Ureter (tissue), 1 donor: ENCODE measurements at places on chromosomes 2 and 18. TPM values are rescaled to one million over a fixed set of nuclear protein-coding genes. Genes with fewer than 3 reads are reported as not detected.

GRCh38 chr18:45085916-45086624, 405.4 kb downstream of the SETBP1 start:
- DNase-seq = no peak

- no peak for DNase-seq
Observed at GRCh38 chr18:13879937-13880336, 35.4 kb downstream of the MC2R start.

Gene BMP10
- not detected for total RNA-seq

GRCh38 chr2:241852981-241853631, 5.6 kb downstream of the PDCD1 start:
- DNase-seq = no peak

Gene ARHGAP15
- 12.4 TPM for total RNA-seq

Gene EFHD1
- total RNA-seq = 15.9 TPM

GRCh38 chr2:239196474-239197021, 204.3 kb downstream of the HDAC4 start:
- peak; percentile 37 for DNase-seq

GRCh38 chr2:47530105-47530760, 127.3 kb downstream of the MSH2 start:
- no peak for DNase-seq

DNA sequence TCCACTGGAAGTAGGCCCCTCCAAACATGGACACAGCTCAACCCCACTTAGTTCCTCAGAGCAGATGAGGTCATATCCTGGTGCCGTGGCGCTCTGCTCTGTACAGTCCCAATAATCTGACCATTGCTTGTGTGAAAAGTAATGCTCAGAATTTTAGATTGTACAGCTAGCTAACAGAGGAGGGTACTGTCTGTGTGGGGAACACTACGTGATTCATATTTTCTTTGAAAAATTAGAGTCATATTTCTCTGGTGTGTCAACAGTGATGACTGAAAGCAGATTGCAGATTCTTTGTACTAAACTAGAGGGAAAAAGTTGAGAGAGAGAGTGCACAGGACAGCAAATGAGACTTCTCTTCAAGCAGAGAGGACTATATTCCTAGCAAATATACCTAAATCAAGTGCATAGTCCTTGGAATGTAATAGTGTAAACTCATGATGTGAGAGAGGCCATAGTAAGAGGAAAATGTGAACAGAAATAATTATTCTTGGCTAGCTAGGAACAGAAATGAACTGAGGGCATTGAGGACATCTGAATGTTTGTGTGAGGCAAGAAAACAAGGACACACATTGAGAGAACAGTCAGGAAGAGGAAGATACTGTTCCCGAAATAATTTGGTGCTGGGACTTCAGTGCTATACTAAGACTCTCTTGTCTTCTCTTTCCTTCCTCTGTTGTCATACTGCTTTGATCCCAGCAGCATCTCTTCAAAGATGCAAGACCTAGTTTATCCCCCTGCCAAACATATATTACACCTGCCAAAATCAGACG, 157.0 kb upstream of the RND3 start:
- DNase-seq = no peak

DNA sequence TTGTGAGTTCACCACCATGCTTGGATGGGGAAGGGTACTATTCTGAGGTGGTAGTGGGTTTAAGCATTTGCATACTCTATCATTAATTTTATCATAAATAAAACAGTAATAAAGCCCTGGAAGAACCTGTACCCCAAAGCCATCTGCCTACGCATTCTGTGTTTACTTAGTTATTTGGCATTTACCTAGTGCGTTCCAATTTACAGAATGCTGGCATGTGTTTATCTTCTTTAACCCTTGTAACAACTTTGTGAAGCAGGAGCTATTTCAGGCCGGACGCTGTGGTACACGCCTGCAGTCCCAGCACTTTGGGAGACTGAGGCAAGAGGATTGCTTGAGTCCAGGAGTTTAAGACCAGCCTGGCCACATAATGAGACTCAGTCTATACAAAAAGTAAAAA, 17.8 kb upstream of the ODC1 start:
- no peak for DNase-seq

Gene APCDD1
- total RNA-seq = 98.4 TPM

DNA sequence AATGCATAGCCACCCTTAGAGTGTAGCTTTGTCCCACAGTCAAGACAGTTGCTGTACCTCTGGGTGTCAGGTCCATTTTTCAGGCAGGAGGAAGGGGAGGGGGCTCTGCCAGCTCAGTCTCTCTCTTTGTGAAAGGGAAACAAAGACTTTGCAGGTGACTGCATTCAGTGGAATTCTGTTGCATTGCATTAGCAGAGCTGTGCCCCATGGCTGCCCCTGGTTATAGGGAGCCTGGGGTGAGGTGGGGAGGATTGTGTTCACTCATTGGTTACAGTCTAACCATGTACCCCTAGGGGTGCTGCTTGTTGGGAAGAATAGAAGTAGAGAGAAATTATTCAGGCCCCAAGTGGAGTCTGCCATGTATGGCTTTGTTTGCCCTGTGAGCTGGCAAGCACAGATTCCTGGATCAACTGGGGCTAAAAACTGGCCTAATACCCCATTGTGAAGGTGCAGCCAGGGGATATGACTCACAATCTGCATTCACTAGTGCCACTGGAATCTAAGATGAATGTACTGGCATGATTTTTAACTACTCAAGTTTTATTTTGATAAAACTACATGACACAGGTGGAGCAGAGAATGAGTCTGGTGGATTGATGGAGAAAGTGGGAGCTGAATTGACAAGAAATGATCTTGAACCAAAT, 118.4 kb downstream of the SH3BP4 start:
- no peak for DNase-seq

- peak; percentile 96 for DNase-seq
Observed at GRCh38 chr2:219245148-219245898, at the start of the genes GLB1L and STK16. TSS of gene GLB1L (minus strand) at chr2:219245444. CDS start at chr2:219243573, 1,871 bp downstream. TSS of gene STK16 (plus strand) at chr2:219245479. CDS start at chr2:219246000, 521 bp downstream.

DNA sequence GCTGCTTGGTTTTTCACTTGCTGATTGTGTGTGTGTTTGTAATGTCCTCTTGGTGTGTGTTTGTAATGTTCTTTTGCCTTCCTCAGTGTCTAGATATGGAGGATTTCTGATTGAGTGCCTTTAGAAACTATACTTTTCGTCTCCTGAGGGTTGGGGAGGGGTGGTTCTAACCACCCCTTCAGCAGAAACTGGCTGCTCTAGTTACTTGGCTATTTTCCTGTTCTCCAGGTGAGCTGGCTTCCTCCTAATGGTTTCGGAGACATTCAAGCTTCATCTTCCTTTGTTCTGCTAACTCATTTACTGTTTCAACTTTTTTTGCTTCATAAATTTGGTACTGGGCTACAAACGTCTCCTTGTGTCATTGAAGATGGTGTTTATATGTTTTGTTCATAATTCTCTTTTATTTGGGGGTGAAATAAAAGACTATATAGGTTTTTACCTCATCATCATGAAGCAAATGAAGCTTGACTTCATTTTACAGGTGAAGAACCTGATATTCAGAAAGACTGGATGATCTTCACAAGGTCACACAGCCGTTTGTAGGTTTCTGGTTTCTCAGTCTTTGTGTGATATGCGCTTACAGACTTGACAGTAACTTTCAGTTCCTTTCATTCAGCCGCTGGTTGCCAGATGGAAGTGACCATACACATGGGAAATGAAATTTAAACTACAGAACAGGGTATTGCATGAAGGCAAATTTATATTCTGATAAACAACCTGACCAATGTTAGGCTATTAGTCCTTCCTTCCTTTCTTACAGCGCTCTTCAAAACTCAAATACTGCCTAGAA, 238.5 kb downstream of the GALR1 start:
- DNase-seq = no peak

Gene SLC23A3
- total RNA-seq = 1.6 TPM

GRCh38 chr18:48197819-48198218, 211.4 kb downstream of the ZBTB7C start:
- DNase-seq = no peak

DNA sequence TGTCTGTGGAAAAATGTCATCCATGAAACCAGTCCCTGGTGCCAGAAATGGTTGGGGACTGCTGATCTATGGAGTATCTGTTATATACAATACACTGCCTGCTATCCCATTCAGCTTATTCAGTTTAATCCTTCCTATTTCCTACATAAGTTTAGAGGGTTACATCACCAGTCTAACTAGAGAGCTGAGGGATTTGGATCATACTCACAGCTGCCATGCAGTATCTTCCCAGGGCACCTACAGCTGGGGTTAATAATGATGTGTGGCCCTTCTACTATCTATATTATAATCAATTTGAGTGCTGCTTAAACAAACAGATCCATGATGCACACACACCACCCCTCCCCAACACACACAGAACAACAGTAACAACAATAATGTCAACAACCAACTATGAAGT, 524.0 kb downstream of the LRRTM4 start:
- no peak for DNase-seq

Gene ZNF521
- total RNA-seq = 11.6 TPM
